Right renal pelvis (tissue), 4 donors: ENCODE measurements at places on chromosomes 1 and 21.

DNA sequence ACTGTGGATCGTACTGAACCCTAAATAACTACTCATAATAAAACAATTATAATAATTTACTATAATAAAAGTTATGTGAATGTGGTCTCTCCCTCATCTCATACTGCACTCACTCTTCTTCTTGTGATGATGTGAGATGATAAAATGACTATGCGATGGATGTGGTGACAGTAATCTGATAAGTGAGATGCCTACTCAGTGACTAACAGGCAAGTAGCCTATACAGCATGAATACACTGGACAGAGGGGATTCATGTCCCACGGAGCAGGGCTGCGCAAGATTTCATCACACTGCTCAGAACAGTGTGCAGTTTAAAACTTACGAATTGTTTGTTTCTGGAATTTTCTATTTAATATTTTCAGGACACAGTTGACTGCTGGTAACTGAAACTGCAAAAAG lies 304.0 kb downstream of the DUSP10 start:
- no peak for DNase-seq

DNA sequence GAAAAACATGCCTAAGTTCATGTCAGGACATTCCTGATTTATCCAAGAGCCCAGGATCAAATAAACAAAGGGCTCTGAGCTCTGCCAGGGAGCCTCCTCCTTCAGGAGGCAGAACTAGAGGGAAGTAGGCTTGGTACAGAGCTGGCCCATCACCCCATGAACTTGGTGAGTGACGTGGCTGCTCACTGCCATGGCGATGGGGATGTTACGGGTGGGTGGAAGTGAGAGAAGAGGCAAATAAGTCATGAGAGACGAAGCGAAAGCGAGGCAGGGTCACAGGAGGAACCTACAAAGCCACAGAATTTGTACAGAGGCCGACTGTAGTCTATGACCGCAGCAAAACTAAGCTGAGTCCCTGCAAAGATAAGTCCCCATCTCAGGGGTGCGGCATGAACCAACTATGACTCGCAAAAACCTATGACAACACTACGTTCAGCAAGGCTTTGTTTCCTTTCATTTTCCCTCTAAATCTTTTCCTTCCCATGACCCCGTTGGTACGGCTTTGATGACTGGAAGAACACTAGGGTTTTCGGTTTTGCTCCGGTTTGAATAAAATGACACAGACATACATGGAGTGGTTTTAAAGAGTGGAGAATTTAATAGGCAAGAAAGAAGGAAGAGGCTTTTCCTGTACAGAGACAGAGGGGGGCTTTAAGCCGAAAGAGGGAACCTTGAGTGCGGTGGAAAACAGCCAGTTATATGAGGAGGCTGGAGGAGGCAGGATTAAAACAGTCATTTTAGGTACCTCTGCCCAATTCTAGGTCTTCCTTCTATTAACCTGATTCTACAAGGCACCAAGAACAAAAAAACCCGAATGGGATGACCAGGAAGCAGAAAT lies 74.1 kb downstream of the CD46 start:
- no peak for DNase-seq

- no peak for DNase-seq
Measured at GRCh38 chr1:229409616-229410369, 24.1 kb downstream of the ACTA1 start.

DNA sequence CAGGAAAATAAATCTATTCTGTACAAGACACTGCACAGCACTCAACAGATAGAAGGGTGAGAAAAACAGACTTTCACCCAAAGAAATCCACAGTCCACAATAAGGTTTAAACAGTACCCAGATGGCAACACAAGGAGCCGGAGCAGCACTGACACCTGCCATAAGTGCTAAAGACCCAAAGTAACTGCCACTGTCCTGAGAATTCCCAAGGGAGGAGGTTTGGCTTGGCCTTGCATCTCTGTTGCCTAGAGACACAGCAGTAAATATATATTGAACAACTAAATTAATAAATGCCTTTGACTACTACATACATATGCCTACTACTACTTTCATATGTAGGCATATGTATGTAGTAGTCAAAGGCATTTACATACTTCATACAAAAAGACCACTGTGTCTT lies 68.0 kb downstream of the VAV3 start:
- no peak for DNase-seq

- no peak for DNase-seq
Measured at GRCh38 chr1:62159940-62160348, 34.7 kb upstream of the L1TD1 start.
